ACHN (cell line): ENCODE measurements at places on chromosomes 7 and 10.

- DNase-seq: no peak
These were observed 54.4 kb downstream of the ADCYAP1R1 start for GRCh38 chr7:31106303-31107105.

- DNase-seq: no peak
These were observed 13.0 kb upstream of the VIPR2 start for GRCh38 chr7:159157714-159158113.

DNA sequence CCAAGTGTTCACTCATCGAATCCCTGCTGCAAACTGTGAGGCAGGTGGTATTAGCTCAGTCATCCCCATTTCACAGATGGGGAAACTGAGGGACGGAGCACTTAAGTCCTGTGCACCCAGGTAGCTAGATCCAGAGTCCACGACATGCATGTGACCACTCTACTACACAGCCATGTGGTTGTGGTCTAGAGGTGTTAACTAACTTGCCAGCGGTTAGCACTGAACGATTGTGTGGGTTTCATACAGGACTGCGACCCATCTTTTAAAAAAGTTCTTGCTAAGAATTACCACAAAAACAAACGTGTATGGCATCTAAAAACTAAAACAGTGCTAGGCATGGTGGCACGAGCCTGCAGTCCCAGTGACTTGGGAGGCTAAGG is 16.1 kb upstream of the ABCC2 start:
- no peak for DNase-seq

DNA sequence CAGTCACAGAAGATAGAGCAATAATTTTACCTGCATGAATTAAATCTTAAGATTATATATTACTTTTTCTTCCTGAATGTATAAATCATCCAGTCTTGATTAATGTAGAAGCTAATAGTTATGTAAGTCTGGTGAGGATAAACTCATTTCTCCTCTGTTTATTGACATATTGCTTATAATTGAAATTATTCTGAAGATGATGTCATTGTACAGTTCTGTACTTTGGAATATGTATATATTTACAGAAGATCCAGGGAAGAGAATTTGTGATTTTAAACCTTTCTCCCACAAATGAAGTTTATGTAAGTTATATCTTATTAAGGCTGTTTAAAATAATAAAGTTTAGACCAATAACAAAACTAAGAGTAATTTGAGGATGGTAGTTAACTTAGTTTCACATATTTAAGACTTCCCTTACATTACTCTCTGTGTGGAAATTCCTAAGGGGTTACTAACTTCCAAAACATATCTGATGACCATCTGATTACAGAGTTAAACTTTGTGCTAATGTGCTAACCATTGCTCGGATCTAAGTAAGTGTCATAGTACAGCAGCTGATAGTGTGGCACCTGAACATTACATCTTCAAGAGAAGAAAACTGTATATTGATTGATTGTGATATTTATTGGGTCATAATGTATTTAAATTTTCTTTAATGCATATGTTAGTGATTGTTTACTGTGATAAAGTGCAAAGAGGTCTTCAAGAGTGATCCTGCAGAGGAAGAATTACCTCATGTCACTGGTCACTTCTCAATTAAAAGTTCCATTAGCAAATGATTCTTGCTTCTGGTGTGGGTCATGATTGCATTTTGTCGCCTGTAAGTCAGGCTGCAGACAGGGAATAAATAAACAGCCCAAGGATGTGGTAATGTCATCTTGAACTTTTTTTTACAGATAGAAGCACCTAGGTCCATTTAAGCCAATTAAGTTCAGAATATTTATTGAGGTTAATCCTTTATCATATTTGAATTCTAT is 96.9 kb downstream of the UBE3C start:
- DNase-seq: no peak

GRCh38 chr10:68154211-68154497 is 44.9 kb downstream of the MYPN start:
- peak; percentile 30 for DNase-seq

DNA sequence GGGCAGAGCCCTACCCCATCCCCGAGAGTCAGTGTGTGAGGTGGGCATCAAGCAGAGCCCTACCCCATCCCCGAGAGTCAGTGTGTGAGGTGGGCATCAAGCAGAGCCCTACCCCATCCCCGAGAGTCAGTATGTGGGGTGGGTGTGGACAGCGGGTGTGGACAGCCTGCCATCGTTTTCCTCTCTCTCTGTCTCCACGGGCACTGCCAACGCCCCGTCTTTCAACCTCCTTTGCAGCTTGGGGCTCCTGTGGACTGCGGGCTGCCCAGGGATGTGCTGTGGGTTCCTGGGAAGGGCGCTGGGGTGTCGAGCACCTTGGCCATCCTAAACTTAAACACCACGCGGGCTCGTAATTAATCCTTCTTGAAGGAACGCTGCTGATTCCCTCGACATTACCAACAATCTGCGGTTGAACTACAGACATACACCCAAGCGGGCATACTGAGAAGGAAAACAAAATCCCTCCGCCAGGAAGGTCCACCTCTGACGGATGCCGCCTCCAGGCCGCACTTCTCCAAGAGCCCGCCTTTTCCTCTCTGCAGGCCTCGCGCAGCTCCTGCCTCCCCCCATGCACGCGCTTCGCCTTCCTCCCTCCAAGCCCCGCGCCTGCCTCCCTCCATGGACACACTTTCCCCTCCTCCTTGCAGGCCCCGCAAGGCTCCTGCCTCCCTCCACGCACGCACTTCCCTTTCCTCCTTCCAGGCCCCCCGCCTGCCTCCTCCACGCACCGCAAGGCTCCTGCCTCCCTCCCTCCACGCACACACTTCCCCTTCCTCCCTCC is 65.1 kb downstream of the ADARB2 start:
- DNase-seq: no peak

- no peak for DNase-seq
These were observed 91.5 kb upstream of the EFCAB10 start for GRCh38 chr7:105672801-105673200.

- DNase-seq: no peak
These were observed 4.8 kb upstream of the ZNF488 start for GRCh38 chr10:47388879-47389278.

- no peak for DNase-seq
These were observed 83.6 kb upstream of the CACUL1 start for GRCh38 chr10:118838364-118838763.

- no peak for DNase-seq
These were observed 30.6 kb downstream of the FHIP2A start for GRCh38 chr10:114852197-114852596.

DNA sequence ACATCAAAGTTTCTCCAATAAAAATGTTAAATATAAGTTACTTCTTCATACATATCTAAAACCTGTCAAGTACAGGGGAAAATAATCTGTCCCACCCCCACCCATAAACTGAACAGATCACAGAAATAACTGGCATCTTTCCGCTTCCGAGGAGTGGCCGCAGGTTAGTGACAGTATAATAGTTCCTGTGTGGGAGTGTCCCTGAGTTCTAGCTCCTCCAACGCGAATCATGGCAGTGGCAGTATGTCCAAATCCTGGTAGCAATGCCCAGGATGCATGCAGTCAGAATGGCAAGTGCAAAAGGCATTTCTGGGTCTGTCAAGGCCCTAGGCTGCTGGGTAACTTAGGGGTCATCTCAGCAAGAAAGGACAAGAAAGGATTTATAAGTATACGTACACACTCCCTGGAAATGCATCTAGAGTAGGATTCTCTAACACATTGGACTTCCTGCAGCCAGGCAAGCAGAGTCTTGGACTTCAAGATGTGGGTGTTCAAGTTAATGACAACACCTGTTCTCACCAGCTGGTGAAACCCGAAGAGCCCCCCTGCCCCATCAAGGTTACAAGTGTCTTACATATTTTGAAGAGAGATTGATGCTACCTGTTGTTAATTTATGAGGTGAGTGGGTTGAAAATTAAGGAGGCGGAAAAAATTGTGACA is 94.4 kb upstream of the COL1A2 start:
- no peak for DNase-seq

DNA sequence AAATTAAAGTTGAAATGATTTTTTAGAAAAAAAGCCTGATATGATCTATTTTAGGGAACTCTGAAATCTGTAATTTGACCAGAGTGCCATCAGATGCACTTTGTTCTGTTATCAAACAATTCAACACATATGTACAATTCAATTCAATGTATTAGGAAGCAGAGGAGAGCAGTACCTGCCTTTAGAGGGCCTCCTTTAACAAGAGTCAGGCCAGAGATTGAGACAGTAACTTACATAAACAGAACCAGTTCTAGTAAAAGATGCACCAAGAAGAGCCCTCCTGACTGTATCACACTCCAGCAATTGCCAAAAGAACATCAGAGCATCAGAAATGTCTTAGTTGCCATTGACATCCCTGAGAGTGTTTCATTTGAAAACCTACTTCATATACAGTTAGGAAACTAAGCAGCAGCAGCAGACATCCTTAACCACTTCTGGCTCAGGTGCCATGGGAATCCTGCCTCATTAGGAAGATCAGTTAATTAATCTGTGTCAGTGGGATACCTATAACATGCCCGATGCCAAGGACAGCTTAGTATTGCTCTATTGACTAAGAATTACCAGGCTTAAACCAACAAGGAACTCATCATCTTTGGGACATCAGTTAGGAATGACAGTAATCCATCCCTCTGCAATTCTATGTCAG is 1222.6 kb upstream of the LRRN3 start:
- peak; percentile 16 for DNase-seq

DNA sequence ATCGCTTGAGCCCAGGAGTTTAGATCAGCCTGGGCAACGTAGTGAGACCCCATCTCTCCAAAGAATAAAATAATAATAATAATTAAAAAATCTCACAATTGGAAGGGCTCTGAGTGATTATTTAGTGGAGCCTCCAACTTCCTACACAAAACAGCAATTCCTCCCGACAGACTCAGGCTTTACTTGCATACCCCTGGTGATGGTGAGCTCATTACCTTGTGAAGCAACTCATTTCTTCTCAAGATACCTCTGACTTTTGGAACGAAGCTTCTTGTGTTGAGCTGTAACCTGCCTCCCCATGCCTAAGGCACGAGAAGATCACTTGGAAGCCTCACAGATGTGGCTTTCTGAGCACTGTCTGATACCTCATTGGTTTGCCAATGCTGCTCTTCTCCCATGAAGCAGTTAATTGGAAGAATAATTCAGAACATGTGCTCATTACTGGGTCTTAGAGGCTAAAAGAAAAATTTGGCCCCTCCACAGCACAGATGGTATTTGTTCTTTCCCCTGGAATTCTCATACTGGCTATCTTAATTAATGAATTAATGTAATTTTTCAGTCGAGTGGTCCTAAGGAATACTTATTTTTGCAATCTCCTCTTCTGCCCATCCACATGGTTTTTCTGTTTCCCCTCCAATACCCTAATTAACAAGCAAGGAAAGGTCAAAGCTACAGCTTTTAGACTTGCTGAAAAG is 769.0 kb downstream of the TYW1 start:
- no peak for DNase-seq

DNA sequence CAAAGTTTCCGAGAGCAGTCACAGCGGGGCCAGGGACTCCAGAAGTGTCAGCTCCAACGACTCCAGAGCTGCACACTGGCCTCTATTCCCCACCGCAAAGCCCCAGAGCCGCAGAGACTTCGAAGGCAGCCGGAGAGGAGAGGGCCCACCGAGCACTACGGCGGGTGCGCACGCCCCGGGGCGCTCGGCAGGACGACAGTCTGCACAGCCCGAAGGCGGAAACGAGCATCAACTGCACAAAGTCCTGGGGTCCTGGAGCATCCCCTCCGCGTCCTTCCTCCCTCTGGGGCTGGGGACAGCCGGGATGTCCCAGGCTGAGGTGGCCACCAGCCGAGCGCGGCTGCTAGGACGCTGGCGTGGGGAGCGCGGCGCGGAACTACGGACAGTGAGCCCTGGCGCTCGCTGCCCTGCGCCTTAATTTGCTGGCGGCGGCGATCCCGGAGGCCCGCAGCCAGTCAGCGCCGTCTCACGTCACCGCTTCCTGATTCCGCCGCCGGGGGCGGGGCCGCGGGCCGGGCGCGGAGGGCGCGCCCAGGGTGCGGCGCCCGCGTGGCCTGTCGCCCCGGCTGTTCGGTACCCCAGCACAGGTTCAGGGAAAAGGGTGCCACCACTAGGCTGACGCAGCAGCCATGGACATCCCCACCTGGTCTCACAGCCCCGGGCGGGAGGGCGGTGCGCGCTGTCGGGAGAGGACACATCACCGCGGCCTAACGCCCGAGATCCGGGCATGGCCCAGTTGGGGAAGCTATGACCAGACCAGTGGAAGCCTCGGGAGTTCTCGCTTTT is at the start of gene TBX20:
Gene TBX20 (minus strand): TSS at position 391 of the 786 bp plus-strand sequence. CDS start 480 bp downstream, outside the sequence.
- DNase-seq: peak; percentile 91

DNA sequence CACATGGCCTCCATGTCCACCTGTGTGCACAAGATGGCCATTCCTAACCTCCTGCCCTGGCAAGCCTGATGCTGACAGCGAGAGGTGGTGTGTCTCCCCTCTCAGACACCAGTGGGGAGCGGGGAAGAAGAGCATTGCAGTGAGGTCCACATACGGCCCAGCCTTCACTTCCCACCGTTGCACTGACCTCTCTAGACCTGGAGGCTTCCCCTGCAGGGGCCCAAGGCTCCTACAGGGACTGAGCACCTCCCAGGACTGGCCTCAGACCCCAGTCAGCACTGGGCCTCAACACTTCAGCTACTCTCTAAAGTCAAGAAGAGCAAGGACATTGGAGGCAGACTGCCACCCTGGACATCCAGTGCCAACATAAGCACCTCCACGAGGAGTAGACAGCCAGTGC is 15.9 kb downstream of the STK32C start:
- DNase-seq: no peak

- no peak for DNase-seq
These were observed 33.9 kb downstream of the ECHDC3 start for GRCh38 chr10:11776080-11776479.

- DNase-seq: no peak
These were observed 100.4 kb downstream of the LMBR1 start for GRCh38 chr7:156792611-156793010.

- DNase-seq: no peak
These were observed 54.9 kb upstream of the ABCB5 start for GRCh38 chr7:20560325-20561180.

- no peak for DNase-seq
These were observed 595.1 kb downstream of the PARD3 start for GRCh38 chr10:34219753-34220548.

GRCh38 chr10:125060826-125061556 is 99.4 kb downstream of the CTBP2 start:
- peak; percentile 79 for DNase-seq

DNA sequence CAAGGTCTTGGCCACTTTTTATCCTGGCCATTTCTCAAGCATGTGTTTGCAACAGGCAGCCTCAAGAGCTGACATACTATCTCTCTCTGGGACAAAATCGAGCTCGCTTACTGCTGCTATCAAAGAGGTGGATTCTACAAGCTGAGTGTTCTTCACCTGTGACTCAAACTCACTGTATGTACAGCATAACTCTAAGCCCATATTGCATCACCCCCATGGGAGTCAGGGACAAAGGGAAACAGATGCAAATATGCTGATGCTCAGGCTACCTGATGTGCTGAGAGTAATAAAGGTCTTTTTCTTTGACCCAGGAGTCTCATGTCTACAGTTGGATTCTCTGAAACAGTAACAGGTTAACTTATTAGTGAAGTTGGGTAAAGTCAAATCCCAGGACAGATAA is 45.2 kb downstream of the PCLO start:
- no peak for DNase-seq

DNA sequence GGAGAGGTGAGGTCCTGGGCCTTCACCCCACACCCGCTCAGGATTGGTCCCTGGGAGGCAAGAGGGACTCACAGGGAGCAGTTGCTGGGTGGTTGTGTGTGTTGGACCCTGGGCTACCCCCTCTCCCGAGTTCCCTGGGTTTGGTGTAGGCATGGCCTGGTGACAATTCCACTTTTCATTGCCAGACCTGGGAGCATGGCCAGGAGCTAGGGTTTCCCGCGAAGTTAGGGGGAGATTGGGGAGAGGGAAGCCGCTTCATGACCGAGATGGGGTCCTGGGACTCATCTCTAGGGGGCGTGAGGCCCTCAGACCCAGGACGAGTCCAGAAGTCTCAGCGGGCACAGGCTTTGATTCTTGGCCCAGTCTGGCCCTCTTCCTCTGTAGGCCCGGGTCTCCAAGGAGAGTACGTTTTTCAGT is 606 bp downstream of the PALD1 start:
- DNase-seq: no peak
